ENCODE measurements at places on chromosomes 3 and 15. TPM values are rescaled to one million over a fixed set of nuclear protein-coding genes. Genes with fewer than 3 reads are reported as not detected.

The PRTG gene
- 13.6 TPM for total RNA-seq

The UPK1B gene
- total RNA-seq, result 0.14 TPM

The UROC1 gene
- not detected for total RNA-seq

The GSK3B gene
- 68.0 TPM for total RNA-seq

The C3orf49 gene
- not detected for total RNA-seq

DNA sequence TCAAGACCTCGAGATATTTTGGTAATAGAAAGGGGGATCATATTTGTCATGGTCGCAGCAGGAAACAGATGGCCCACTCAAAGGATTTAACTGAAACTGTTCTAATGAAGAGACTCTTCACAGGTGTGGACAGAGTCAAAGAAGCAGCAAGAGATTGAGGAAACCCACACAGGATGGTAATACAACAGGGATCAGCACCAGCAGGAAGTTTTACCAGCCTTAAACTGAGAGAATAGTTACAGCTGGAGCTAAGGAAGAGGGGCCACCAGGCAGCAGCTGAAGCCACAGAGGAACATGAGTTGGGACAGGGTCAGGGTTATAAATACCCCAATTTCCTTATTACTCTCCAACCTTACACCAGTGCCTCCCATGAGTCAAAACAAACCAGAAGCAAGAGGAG, 131.8 kb upstream of the UBE2E2 start:
- H3K4me3 ChIP-seq, result no peak overlapping the region
- H3K27me3 ChIP-seq, result peaks cover 8% of the 10 kb centered on the region
- H3K27ac ChIP-seq, result no peak overlapping the region

DNA sequence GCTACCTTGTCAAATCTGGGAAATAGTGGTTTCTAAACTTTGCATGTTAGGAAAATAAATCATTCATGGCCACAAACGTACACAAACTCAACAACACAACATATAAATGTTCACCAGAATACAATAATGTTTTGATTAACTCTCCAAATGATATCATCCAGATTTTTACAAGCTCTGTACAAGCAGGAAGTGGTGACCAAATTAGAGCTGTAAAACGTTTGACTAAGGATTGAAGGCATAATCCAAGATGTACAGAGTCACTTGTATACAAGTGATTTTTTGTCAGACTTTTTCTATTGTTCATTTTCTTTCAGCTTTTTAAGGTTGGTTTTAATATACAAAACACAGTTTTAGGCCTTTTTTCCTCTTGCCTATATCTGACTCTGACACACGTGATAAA, 748.4 kb upstream of the GRM7 start:
- H3K4me1 ChIP-seq, result no peaks in the 10 kb centered on the region
- no peak overlapping the region for H3K27ac ChIP-seq
- H3K36me3 ChIP-seq, result no peaks in the 10 kb centered on the region
- no peaks in the 10 kb centered on the region for H3K27me3 ChIP-seq
- no peak overlapping the region for H3K4me3 ChIP-seq
- DNase-seq, result no peak

- H3K27ac ChIP-seq, result peak overlapping the region; percentile 81
- H3K4me3 ChIP-seq, result peak overlapping the region; percentile 85
- peak; percentile 17 for DNase-seq
- H3K27me3 ChIP-seq, result no peaks in the 10 kb centered on the region
Observed at GRCh38 chr3:33438881-33439545, 1.2 kb downstream of the UBP1 start.
